ENCODE measurements at places on chromosomes 7 and 10. TPM values are rescaled to one million over a fixed set of nuclear protein-coding genes. Genes with fewer than 3 reads are reported as not detected.

GRCh38 chr10:36872702-36873393, 252.6 kb upstream of the ANKRD30A start:
- DNase-seq, result no peak

DNA sequence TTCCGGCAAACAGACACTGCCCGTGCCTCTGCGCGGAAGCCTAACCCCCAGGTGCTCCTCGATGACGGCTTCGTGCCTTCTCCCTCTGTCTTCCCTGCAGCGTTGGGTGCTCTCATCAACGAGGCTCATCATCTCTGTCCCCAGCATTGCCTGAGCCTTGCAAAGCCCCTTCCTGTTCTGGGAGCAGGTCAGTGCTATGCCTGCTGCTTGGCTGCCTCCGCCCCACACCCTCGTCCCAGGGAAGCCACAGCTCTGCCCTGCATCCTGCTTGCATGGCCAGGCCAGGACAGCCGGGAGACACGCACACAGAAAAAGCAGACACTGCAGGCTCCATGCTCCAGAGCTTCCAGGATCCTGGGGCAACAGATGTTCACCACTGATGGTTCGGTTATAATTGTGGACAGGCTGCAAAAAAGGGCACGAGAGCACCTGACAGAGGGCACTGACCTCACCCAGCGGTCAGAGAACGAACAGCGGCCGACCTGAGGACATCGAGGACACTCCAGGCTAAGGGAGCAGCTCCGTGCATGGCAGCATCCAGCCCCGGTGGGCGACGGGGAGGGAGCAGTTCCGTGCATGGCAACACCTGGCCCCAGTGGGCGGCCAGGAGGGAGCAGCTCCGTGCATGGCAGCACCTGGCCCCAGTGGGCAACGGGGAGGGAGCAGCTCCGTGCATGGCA, 265.5 kb downstream of the PTPRN2 start:
- DNase-seq, result no peak

Gene ANKRD1
- 0.53 TPM for polyA plus RNA-seq

GRCh38 chr7:96199421-96199820, 122.5 kb downstream of the SLC25A13 start:
- no peak for DNase-seq

GRCh38 chr7:97015279-97015678, 9.4 kb downstream of the DLX5 start:
- DNase-seq, result no peak

Gene CELF2
- 20.9 TPM for polyA plus RNA-seq

GRCh38 chr10:24209946-24210491, 1.1 kb downstream of the KIAA1217 start:
- DNase-seq, result no peak

- DNase-seq, result no peak
Observed at GRCh38 chr7:85010306-85010705, 176.6 kb downstream of the SEMA3D start.

Gene ACTL6B
- polyA plus RNA-seq, result not detected

Gene CLCN1
- polyA plus RNA-seq, result not detected

Gene ITGB8
- 12.3 TPM for polyA plus RNA-seq
